Activated naive CD4-positive, alpha-beta T cell (primary cell): ENCODE measurements at places on chromosomes 7 and 10.

DNA sequence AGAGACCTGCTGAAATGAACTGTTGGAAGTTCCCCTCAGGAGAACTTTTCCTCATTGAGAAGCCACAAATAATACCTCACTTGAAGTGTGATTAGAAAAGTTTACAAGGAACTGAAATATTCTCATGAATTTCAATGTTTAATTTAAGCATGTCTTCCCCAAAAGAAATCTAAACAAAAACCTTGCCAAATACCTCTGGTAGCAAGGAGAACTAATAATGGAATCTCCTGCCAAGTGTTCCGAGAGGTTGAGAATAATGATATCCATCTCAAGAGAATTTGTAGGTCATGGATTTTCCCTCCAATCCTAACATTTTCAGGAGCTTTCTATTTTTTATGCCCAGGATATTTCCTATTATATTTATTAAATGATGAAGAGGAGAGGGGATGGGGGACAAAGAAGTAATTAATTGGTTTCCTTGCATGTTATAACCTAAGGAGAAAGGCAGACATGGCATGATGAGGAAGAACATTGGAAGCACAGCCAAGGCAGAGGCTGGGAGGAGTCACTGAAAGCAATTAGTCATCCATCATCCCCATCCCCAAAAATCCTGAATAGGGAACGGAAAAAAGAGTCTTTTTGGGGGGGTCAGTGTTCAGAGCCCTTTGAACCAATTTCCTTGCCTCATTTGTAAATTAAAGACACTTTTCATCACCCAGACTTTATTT is 93.6 kb upstream of the IL6 start:
- no peak for DNase-seq

GRCh38 chr7:107813524-107813923 is 10.5 kb upstream of the SLC26A3 start:
- DNase-seq = no peak

- no peak for DNase-seq
These were observed 220.8 kb downstream of the LRMDA start for GRCh38 chr10:75652146-75652740.

- DNase-seq = no peak
These were observed 217.4 kb downstream of the ZMYND11 start for GRCh38 chr10:352476-353235.

- no peak for DNase-seq
These were observed 121.8 kb downstream of the KMT2C start for GRCh38 chr7:152313831-152314604.

- no peak for DNase-seq
These were observed 55.2 kb upstream of the WNT16 start for GRCh38 chr7:121273467-121274167.

DNA sequence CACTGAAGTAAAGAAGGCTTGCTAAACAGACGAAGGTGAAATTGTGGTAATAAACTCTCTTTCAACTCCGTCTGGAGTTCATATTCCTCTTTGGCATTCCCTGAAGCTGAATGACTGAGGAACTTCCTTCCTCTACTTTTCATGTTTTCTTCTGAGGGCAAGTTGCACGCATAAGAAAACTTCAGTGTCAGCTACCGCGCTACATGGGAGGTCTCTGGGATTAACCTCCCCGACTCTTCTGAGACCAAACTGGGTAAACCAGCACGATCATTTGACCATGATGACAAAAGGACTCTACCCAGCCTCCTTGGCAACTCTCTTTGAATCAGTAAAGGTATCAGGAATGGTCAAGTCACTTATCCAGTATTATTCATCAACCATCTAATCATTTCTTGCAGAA is 44.7 kb downstream of the RHOBTB1 start:
- DNase-seq = no peak
